Calu3 (cell line): ENCODE measurements at places on chromosomes 2 and 18. TPM values are rescaled to one million over a fixed set of nuclear protein-coding genes. Genes with fewer than 3 reads are reported as not detected.
A peak's percentile ranks its signal among the peaks of the same experiment; 100 is the strongest.

GRCh38 chr2:12501469-12502158 is 215.1 kb upstream of the TRIB2 start:
- DNase-seq = no peak

- peak; percentile 79 for DNase-seq
Observed at GRCh38 chr2:218896501-218897393, 16.1 kb downstream of the WNT10A start.

DNA sequence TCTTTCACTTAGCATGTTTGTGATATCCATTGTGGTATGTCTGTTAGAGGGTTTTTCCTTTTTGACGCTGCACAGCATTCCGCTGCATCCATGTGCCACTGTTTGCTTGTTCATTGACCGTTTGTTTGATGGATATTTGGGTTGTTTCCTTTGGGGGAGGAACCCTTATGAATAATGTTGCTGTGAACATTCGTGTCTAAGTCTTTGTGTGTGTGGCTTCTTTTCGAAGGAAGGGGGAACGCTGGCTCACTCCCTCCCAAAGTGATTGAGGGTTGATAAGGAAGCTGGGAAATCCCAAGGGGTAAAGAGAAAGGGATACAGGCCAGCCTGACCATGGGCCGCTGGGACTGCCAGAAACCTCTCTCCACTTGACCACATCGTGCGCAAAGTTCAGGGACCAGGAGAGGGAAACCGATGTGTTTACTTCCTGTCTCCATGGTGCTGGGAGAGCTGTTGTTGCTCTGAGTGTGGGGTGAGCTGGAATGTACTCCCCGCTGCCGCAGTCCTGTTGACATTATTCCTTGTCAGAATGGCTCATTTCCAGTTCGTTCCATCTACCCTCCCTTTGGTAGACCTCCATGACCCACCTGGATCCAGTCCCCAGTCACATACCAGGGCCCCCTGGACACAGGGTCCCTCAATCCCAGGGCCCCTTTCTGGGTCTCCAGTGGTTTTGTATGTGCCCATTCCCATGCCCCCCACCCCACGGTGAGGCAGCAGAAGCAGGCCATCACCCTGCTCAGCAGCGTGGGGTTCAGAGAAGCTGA is 39.6 kb downstream of the HS1BP3 start:
- DNase-seq = peak; percentile 81

DNA sequence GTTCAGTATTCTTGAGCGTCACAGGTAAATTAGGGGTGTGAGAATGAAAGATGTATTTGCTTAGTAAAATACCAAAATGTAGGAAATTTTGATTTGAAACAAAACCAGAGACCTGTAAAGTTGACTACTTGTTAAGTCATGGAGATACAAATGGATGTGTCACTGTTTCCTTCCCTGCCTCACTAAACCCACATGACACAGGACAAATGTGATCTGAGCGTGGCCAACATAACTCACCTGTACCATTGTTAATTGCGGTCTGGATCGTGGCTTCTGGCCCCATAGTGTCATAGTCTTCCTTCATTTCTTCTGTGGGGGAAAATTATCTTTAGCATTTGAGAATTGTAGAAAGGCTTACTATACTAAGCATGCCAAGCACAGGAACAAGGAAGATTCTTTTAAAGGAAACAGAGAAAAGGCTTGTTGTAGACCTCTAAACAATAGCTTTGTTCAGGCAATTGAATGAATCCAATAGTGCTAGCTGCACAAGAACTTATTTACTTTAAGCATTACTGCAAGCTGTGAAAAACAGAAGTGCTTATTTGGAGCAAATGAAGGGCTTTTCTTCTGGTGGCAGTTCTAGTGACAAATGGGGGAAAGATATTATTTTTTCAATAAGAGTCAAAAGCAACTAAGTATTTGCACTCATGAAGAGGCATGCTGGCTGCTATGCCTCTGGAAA is 95.2 kb downstream of the ZEB2 start:
- DNase-seq = no peak

- no peak for DNase-seq
Observed at GRCh38 chr18:34196256-34196655, 28.5 kb downstream of the NOL4 start.

GRCh38 chr18:59996370-59996966 is 96.7 kb downstream of the PMAIP1 start:
- peak; percentile 67 for DNase-seq

GRCh38 chr2:152094014-152094413 is 4.8 kb downstream of the CACNB4 start:
- no peak for DNase-seq

DNA sequence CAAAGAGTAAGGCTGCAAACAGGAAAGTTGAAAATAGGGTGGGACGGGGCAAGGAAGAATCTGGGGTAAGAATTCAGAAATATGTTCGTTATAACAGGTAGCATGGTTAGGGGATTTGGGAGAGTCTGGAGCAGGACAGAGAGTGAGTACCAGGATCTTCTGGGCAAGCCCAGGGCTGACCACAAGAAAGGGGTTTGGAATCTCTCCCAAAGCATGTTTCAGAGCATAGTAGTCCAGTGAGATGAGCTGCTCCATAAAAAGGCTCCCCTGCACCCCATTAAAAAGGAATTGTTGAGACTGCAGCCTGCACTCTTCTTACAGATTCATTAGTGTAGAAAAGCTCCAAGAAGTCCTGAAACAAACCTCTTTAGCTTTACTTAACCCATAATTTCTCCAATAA is 291.1 kb downstream of the MTX2 start:
- no peak for DNase-seq

- peak; percentile 40 for DNase-seq
Observed at GRCh38 chr2:150167711-150168110, 319.8 kb downstream of the RND3 start.

DNA sequence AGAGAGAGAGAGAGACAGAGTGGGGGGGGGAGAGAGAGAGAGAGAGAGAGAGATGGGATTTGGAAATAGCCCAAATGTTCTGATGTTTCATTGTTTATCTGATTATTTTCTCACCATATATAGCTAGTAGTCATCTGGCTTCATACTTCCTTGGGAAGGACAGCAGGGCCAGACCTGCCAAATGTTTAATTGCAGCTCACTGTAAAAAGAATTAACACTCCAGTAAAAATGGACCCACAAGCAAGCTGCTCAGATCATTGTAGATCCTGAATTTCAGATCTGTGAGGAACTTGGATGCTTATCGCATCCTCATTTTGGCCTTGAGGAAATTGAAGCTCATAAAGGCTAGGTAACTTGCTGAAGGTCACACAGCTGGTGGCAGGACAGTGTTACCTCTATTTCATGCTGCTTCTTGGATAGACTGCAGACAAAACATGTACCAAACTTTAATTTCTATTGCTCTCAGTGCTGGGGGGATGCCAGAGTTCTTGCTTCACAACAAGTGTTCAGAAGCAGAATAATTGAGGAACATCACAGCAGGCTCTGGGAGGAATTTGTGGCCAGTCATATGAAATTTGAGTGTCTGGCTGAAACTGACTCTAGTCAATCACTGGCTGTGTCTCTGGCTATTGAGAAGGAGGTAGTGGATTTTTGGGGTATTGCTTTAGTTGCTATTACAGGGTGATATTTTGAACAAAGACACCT is 223.5 kb downstream of the PIK3C3 start:
- DNase-seq = no peak

GRCh38 chr18:41613003-41613609 is 341.9 kb upstream of the PIK3C3 start:
- no peak for DNase-seq

GRCh38 chr18:35174093-35174731 is 66.6 kb upstream of the ZNF397 start:
- no peak for DNase-seq

HOXD11 gene
- not detected in 2 replicates for total RNA-seq

KLHL29 gene
- 11.9 and 12.4 TPM in 2 replicates for total RNA-seq

DES gene
- not detected in 2 replicates for total RNA-seq

CABYR gene
- 10.6 and 12.8 TPM in 2 replicates for total RNA-seq

LONRF2 gene
- total RNA-seq = 8.7 and 9.7 TPM in 2 replicates

TUBA4B gene
- total RNA-seq = not detected in 2 replicates

ALPG gene
- total RNA-seq = not detected in 2 replicates
